ENCODE measurements at places on chromosomes 11 and 22.
A peak's percentile ranks its signal among the peaks of the same experiment; 100 is the strongest.

GRCh38 chr22:29431986-29432385 lies 6.4 kb upstream of the RFPL1 start:
- no peak for DNase-seq

GRCh38 chr11:109974523-109974922 lies 118.7 kb upstream of the ZC3H12C start:
- no peak for DNase-seq

DNA sequence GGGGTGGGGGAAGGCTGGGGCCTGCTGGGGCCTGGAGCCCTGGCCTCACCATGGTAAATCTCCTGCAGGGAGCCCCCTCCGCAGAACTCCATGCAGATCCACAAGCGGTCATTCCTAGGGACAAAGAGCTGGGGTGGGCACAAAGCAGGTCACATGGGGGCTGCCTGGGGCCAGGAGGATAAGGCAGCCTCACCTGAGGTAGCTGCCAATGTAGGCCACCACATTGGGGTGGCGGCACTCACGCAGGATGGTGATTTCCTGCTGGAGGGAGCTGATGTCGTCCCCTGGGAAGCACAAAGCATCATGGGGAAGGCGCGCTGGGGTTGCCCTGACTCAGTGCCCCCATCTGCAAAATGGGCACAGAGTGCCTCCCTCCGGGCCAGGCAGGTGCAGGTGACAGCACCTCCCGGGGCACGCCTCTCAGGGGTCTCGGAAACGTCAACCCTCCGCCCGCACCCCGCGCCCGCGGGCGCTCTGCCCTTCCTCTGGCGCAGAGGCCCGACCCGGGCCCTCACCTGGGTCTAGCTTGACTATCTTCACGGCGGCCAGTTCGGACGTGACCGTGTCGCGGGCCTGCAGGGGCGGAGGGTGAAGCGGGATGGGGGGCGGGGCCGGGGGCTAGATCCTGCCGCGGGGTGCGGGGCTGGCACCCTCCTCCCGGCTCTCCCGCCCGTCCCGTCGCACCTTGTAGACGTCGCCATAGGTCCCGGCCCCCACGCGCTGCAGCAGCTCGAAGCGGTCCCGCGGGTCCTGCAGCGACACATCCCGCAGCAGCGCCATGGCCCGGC lies 450 bp downstream of the MAP4K2 start:
- no peak for DNase-seq

GRCh38 chr11:33064866-33065265 lies 25.5 kb downstream of the TCP11L1 start:
- no peak for DNase-seq

DNA sequence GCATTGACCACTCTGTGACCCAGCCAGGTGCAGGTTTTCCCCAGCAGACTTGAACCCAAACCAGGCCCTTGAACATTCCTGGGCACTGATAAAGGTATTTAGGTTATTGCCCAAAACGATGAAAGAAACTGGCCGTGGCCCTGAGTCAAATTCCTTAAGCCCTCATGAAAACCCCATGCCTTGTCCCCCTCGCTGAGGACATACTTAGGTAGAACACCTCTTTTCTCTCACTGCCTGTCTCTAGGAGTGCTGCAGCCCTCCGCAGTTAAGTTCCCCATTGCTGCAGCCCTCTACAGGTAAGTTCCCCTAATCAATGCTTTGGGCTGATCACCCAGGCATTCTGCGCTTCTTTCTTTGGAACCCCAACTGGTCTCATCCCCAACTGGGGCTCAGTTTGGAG lies 961.6 kb downstream of the TBC1D22A start:
- DNase-seq: no peak

GRCh38 chr11:86138958-86139357 lies 70.1 kb upstream of the PICALM start:
- no peak for DNase-seq

- DNase-seq: no peak
Observed at GRCh38 chr11:125494561-125494960, 1.5 kb downstream of the FEZ1 start.

DNA sequence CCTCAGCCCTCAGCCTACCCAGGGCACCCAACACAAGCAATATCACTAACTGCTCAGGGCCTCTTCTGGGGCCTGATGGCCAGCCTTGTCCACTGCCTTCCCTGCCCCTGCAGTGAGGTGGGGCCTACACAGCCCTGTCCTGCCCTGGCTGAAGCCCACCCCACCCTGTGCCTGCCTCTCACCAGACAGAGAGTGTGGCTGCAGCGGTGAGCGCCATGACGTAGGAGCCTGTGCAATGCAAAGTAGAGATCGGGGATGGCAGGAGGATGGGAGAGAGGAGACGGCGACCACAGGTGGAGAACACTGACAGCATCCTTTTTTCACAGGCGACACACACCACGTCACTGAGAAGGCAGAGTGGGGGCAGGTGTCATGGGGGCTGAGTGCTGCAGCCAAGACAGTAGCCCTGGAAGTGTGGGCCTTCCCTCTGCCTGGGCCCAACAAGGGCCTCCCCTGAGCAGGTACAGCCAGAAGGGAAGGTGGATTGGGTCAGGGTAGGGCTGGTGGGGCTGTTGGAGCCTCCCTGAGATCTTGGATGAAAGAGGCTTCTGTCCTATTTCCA lies 65.3 kb upstream of the CLTCL1 start:
- no peak for DNase-seq

DNA sequence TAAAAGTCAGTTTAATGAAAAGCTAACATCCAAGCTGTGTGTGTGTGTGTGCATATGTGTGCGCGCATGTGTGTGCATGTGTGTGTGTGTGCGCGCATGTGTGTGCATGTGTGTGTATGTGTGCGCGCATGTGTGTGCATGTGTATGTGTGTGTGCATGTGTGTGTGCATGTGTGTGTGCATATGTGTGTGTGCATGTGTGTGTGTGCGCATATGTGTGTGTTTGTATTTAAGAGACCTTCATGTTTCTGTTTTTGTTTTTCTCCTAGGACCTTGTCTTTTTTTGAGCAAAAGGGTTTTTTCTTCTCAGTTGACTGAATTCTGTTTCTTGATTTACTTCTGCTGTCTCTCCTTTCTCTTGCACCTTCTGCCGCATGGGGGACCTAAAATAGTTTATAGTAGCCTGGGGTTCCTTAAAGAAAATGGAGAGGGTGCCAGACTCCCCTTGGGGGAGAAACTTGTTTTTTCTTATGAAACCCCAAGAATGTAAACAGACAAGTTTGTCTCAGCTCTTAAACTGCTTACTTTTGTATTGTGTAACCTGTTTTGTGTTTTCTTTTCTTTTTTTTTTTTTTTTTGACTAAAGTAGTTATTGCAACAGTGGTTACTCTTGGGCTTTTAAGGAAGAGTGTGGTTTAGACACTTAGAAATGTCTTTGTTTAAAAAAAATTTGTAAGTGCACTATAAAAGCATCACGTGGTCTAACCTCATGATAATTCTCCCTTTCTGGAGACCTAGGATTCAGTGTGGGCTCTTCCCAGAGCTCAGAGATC lies 53.0 kb downstream of the OSBPL5 start:
- DNase-seq: no peak

DNA sequence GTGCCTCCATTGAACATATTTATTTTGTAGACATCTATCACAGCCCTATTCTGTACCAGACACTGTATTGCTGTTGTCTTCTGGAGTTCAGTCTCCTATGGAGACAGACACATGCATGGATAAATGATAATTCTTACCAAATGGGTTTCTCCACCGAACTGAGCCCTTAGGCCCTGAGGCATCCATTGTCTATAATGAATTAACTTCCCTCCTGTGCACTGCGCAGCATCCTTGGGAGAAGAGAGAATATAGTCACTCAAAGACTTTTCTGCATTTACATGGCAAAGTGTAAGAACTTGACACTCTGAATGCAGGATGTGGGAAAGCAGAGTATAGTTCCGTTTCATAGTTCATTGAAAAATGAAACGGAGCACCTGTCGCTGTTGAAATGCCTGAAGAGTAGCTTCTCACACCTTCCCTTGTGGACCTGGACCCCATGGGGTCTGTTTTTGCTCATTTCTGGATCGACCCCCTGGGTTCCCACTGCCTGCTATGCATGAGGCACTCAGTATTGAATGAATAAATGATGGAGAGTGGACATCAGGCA lies 6.2 kb downstream of the ZNRF3 start:
- DNase-seq: no peak

DNA sequence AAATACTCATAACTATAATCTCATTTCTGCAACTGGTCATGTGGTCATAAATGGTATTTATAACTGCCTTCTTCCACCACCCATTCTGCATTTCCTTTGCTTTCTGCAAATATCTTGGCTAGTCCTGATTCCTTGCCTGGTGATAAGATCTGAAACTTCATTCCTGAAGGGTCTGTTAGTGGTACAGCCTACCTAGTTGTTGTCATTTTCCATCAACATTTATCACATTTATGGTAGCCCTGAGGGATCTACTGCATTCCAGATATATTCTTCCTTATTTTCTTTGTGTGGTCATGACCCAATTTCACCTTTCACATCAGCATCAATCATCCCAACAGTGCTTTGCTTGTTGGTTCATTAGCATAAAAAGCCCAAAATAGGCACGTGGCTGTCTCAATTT lies 50.1 kb downstream of the DDX6 start:
- no peak for DNase-seq

- DNase-seq: no peak
Observed at GRCh38 chr11:121587182-121587581, 134.4 kb upstream of the SORL1-AS1 start.

- DNase-seq: no peak
Observed at GRCh38 chr11:116736763-116737162, 36.0 kb downstream of the BUD13 start.

DNA sequence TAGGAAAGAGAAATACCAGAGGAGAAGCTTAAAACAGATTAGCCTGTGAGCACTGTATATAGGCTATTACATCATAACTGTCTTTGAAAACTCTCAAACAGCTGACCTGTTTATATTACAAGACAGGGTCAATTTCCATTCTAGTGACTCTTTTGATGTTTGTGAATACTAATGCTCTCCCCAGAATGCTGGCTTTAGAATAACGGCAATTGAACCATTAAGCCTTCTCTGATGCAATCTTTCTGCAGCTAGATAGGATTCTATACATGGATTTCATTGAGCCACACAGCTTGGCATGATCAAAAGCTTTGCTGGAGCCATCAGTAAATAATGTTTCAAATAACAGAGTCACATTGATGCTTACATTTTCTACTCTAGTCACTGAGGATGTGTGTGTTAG lies 122.7 kb upstream of the FAT3 start:
- DNase-seq: no peak

- DNase-seq: no peak
Observed at GRCh38 chr11:60910711-60911380, 3.1 kb upstream of the TMEM109 start.

- DNase-seq: no peak
Observed at GRCh38 chr11:120293038-120293800, 31.9 kb upstream of the TLCD5 start.

DNA sequence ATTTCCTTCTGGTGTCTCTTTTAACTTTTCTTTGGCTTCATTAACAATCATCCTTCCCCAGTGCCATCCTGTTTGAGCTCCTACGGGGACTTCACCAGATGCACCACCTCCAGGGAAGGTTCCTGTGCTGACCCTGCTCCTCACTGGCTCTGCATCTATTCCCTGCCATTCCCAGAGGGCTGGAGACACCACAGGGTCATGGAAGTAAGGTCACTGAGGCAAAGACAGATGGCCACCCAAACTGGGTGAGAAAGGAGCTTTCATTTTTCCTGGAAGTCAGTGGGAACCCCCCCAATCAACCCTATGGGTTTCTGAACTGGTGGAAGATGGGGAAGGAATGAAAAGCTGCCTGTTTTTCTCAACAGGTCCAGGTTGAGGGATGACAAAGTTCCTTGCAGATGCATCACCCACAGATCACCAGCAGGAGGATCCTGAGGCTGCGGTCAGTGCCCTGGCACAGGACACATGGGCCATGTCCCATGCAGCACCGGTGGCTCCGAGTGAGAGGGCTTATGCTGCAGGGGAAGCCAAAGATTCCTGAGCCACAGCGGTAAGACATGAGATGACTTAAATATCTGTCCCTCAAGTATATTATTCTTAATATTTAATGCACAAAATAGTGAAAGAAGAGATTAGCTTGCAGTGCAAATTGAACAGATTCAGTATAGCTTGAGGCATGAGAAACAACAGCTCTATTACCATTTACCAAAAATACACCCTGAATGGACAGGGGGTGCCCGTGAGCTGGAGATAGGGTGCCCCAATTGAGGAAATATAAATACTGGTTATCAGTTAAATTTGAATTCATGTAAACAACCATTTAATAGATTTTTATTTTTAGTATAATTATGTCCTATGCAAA lies 73.0 kb upstream of the VPREB1 start:
- no peak for DNase-seq

GRCh38 chr22:47351836-47352579 lies 589.6 kb downstream of the TBC1D22A start:
- DNase-seq: no peak

- no peak for DNase-seq
Observed at GRCh38 chr11:14373941-14374646, 15.1 kb upstream of the RRAS2 start.

GRCh38 chr11:31767066-31767465 lies 44.1 kb downstream of the PAX6 start:
- DNase-seq: no peak

GRCh38 chr11:14182833-14183364 lies 176.1 kb downstream of the RRAS2 start:
- DNase-seq: no peak

- DNase-seq: no peak
Observed at GRCh38 chr11:119584193-119585042, 144.6 kb downstream of the NECTIN1 start.

DNA sequence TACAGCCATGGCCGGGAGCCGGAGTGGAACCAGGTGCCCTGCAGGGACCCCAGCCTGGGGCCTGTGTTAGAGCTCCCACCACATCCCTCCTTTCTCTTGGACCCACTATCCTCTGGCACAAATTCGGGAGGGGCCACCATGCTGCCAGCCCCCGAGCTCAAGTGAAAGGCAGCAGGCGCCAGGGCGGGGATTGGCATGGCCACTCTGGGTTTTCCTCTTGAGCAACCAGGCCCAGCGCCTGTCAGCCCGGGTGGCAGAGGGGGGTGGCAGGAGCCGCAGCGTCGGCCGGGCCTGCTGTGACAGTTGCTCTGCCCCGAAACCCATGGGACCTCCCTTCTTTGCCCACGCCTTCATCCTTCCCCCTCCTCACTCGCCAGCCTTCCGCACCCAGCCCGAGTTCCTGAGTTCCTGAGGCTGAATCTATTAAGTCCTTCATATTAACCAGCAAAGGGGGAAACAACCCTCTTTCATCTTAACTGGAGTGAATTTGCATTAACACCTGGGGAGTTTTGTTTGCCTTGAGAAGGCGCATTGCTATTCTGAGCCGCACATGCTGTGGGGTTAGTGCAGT lies 16.8 kb upstream of the CABP7 start:
- peak; percentile 16 for DNase-seq

Data from DMS 273 treated with DMSO at 0.1 percent for 48 hours (cell line).